Subcutaneous preadipocyte (primary cell): ENCODE measurements at places on chromosomes 16 and 17. TPM values are rescaled to one million over a fixed set of nuclear protein-coding genes. Genes with fewer than 3 reads are reported as not detected.

Gene RNF222
- total RNA-seq = not detected in 2 replicates

Gene ARL5C
- not detected in 2 replicates for total RNA-seq

Gene TM4SF5
- not detected in 2 replicates for total RNA-seq

Gene CCL16
- not detected in 2 replicates for total RNA-seq

Gene GRAP
- total RNA-seq = 0.20 TPM in 1 of 2 replicates, not detected in the other

Gene SLC5A10
- not detected in 2 replicates for total RNA-seq

Gene SEPTIN12
- total RNA-seq = not detected in 2 replicates

Gene FA2H
- total RNA-seq = not detected in 2 replicates

Gene KRT17
- 1.2 and 1.8 TPM in 2 replicates for total RNA-seq

Gene KRT24
- total RNA-seq = not detected in 2 replicates

Gene SLC12A3
- total RNA-seq = not detected in 2 replicates

Gene PLA2G10
- total RNA-seq = not detected in 2 replicates

Gene NPIPB9
- 2.2 and 2.7 TPM in 2 replicates for total RNA-seq

Gene OTOP2
- total RNA-seq = not detected in 2 replicates

Gene KRT31
- not detected in 2 replicates for total RNA-seq

Gene CX3CL1
- total RNA-seq = not detected in 2 replicates

Gene GPR142
- total RNA-seq = not detected in 2 replicates

Gene NOTUM
- total RNA-seq = not detected in 2 replicates

Gene KRTAP1-5
- 1.1 and 1.6 TPM in 2 replicates for total RNA-seq

Gene AANAT
- under 0.01 TPM in 1 of 2 replicates, not detected in the other for total RNA-seq

Gene KRTAP9-2
- total RNA-seq = not detected in 2 replicates

Gene CDR2
- 13.2 and 21.3 TPM in 2 replicates for total RNA-seq

Gene CCR7
- not detected in 2 replicates for total RNA-seq

Gene CIBAR2
- total RNA-seq = not detected in 2 replicates
